CD4-positive, alpha-beta T cell (primary cell): ENCODE measurements at places on chromosomes 6 and 20. TPM values are rescaled to one million over a fixed set of nuclear protein-coding genes. Genes with fewer than 3 reads are reported as not detected.

LINC00237 gene
- total RNA-seq = not detected

THEMIS gene
- 25.0 TPM for total RNA-seq

BFSP1 gene
- total RNA-seq = 0.27 TPM

CST5 gene
- total RNA-seq = not detected

LRRN4 gene
- 0.08 TPM for total RNA-seq

RIPOR2 gene
- total RNA-seq = 123 TPM

RPRD1B gene
- total RNA-seq = 55.7 TPM

- DNase-seq = no peak
These were observed 78.2 kb upstream of the ARID1B start for GRCh38 chr6:156699017-156699421.

- DNase-seq = no peak
These were observed 44.2 kb downstream of the NOX3 start for GRCh38 chr6:155411154-155412052.

- peak; percentile 68 for DNase-seq
These were observed 71.0 kb upstream of the SAMD3 start for GRCh38 chr6:130293800-130294199.

GRCh38 chr20:41050361-41051008 is 21.9 kb downstream of the TOP1 start:
- DNase-seq = no peak

DNA sequence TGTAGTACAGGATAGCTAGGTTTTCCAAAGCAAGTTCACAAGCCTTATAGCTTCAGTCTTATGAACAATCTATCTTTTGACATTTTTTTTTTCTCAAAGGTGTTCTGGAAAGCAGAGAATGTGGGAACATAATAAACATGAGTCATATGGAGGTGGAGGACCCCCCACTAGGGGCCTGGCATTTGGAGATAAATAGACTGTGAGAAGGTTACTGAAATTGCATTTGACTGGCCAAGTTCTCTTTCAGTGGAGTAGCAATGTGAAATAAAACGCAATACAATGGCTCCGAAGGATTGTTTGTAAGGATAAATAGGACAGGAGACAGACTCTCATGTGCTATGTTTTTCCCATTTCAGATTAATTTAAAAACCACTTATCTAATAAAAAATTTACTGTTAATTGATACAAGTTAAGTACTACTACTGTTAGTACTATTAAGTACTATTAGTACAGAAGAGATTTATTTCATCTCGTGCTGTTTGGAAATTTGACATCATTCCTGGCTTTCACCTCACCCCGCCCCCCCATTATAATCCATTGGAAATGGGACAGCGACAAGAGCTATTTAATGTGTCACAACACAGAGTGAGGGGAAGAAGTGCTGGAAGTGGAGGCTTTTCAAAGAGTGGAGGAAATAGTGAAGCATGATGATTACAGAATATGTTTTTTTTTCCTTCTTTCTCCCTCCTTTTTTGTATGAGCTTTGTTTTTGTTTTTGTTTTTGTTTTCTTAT is 122.6 kb upstream of the ID4 start:
- DNase-seq = no peak

- DNase-seq = no peak
These were observed 112.4 kb upstream of the SPACA1 start for GRCh38 chr6:87935196-87935595.

DNA sequence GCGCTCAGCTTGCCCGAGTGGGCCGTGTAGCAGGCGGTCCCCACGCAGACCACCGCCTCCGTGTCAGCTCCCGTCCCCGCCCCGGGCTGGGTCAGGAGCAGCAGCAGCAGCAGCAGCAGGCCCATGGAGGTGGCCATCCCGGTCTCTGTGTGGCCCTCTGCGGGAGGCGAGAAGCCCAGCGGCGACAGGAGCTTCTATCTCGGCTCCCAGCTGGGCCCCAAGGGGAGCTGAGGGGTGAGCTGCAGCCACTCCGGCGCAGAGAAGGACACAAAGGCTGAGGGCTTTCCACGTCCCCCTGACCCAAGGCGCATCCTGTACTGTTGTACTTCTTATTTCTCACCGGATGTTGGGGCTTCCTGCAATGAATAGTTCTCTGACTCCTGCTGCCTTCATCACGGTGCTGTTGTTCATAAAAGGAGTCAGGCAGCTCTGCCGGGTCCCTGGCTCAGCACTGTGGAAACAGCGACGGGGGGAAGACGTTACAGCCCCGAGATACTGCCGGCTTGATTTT is at the start of gene CD93:
TSS of gene CD93 (minus strand) at position 269 of the 511 bp plus-strand sequence. CDS start at position 137, 132 bp downstream.
- no peak for DNase-seq

- no peak for DNase-seq
These were observed 89.9 kb upstream of the ECI2 start for GRCh38 chr6:4225161-4225872.

DNA sequence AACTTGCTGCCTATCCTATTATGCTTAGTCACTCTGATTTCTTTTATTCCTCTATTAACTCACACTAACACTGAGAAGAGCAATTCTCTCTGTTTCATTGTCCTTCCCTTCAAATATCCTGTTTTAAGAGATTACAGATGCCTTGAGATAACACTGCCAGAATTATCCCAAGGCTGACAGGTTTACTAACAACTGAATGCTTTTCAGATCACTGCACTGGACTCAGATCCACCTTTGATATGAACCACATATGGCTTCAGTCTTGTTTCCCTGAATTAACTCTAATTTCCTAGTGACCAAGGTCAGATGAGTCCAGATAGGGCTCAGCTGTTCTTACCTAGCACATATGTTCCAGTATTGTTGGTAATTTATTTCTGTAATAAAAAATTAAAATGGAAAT is 633.1 kb downstream of the GRIK2 start:
- DNase-seq = no peak
